Suppressor macrophage treated with lipopolysaccharide for 4 hours (primary cell): ENCODE measurements at places on chromosomes 3 and 15.
A peak's percentile ranks its signal among the peaks of the same experiment; 100 is the strongest.

- no peak for DNase-seq
These were observed 73.3 kb upstream of the PYGO1 start for GRCh38 chr15:55661428-55661827.

DNA sequence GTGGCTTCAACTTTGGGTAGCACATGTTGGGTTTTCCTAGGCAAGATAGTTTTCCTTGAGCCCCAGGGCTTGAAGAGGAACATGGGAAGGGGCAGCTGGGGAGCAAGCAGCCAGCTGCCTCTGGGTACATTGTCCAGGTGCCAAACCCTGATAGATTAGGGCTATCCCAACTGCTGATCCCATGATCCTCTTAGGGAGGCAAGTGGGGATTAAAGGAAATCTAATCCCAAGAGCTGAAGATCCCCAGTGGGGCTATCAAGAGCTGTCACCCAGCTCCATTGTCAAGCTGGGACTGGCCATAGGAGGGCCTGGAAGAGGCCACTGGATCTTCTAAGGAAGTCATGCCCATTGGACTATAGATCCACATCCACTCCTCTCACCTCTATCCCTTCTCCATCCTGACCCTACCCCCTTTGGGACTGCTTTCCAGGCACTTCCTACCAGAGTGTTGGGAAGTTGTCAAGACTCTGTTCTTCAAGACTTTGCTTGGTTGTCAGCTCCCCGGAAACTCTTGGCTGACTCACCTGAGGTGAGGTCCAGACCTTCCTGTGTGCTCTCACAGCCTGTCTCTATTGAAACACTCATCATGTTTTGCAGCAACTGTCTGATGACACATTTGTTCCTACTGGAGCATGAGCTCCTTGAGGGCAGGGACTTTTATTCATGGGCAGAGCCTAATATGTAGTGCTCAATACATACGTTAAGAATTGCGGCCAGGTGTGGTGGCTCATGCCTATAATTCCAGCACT is 5.9 kb downstream of the CAMK2N2 start:
- DNase-seq, result no peak

DNA sequence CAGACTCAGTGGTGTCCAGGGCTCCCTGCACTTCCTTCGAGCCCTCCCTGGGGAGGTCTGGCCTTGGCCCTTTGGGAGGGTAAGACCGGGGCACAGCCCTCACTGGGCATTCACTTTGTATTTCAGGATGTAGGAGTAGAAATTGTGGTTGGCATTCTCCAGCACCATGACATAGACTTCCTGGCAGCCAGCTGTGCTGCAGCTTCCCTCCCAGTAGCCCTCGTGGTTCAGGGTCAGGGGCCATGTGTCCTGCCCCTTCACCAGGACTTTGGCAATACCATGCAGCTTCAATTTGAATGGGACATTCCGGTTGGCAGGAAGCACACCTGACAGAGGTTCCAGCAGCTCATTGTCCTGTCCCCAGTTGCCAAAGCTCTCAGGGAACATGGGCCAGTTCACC is 47.3 kb downstream of the KY start:
- DNase-seq, result no peak

DNA sequence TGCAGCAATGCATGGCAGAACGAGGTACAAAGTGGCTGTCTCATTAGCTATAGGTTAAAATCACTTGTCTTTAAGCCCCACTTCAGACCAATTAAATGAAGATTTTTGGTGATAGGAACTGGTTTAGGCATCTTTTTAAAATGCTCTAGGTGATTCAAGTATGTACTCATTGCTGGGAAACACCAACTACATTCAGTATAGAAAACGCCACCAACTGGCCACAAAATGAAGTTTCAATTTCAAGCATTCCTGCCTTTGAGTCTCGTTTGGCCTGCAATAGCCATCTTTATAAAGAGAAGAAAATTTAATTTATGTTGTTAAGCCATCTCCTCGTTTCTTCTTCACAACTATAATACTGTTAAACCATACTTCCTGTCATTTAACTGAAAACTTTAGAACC is 587.9 kb downstream of the GBE1 start:
- DNase-seq, result no peak

DNA sequence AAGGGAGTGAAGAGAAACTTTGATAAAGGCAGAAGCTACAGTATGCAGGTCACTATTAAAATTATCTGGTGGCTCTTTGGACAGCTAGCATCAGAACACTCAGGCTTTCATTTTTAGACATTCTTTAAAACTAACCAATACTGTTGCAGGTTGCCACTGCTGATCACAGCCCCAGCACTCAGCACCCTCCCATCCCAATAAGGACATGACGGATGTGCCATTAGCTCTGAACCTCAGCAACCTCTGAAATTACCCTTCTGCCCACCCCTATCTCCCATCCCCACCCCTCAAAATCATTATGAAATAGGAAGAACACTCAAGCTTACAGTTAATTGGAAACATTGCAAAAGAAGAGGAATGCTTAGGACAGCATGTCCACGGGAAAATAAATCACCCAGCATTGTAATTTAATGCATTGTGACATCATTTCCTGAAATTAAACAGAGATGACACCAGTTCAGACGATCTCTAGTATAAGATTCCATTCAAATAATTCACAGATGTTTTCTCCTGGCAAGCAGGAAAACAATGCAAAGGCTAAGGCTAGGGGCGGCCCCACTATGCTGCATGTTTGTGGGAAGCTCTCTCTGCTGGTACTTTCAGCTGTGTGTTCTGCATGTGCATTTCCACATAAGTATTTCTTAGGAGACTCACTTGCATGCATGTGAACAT is 71.6 kb downstream of the MEIS2 start:
- DNase-seq, result no peak

- no peak for DNase-seq
These were observed 77.1 kb upstream of the MLF1 start for GRCh38 chr3:158493931-158494330.

- DNase-seq, result peak; percentile 54
These were observed 610.0 kb upstream of the ZNF385D start for GRCh38 chr3:22360970-22361369.

- DNase-seq, result no peak
These were observed 37.1 kb upstream of the RPL35A start for GRCh38 chr3:197912741-197913476.

GRCh38 chr15:100129677-100130076 is 212.1 kb downstream of the ADAMTS17 start:
- DNase-seq, result no peak

DNA sequence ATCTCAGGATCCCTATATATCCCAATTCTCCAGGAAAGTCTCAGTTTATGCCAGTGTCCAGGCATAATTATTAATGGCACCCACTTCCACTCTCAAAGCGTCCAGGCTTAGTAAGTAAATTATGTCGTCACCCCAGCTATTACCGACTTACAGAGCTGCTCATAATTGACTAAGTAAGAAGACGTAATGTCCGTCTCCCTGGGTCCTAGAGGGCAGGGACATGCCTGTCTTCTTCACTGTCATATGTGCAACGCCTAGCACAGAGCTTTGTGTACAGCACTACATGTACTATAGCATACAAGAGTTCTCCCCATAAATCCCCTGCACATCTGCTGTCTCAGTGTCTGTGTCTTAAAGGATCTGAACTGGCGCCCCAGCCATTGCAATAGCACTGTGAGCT is 23.9 kb upstream of the HRH1 start:
- no peak for DNase-seq

DNA sequence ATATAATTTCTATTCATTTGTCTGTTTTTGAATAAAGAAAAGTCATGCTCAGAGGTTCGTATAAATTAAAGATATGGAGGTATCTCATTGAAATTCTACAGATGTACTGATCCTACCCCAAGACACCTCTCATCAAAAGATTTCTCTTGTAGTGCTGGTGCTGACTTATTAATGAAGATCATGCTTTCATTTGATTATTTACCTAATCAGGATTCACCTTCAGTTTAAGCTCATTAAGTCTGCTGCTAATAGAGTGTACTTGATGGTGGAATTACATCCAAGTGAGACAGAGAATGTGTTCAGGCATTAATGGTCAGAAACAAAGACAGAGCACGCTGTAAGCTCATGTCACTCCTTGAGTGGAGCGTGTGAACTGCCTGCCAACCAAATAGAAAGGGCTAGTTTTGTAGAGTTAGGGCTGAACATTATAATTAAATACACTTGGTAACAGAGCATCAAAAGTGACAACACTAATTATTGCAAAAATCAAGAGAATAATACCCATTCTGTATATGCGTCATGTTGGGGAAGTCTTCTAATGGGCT is 45.5 kb downstream of the KBTBD12 start:
- DNase-seq, result no peak

- no peak for DNase-seq
These were observed 1072.0 kb downstream of the NSUN3 start for GRCh38 chr3:95134693-95135413.

DNA sequence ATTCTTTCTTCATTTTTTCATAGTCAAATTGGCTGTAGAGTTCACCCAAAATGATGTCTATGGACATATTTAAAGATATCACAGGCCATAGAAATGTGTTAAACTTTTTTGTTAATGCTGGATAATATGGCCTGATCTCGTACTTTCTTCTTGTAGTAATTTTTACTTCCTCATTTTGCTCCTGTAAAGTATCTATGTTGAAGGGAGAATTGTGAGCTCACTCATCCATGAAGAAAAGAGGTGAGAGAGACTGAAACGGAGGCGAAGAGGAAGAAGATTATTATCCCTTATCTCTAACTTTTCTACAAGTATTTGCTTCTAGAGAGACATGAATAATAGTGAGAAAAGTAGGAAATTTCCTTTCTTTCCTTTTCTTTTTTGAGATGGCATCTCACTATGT is 613.8 kb upstream of the TBL1XR1 start:
- peak; percentile 53 for DNase-seq

- peak; percentile 24 for DNase-seq
These were observed 84.9 kb upstream of the ACP3 start for GRCh38 chr3:132232231-132232792.

DNA sequence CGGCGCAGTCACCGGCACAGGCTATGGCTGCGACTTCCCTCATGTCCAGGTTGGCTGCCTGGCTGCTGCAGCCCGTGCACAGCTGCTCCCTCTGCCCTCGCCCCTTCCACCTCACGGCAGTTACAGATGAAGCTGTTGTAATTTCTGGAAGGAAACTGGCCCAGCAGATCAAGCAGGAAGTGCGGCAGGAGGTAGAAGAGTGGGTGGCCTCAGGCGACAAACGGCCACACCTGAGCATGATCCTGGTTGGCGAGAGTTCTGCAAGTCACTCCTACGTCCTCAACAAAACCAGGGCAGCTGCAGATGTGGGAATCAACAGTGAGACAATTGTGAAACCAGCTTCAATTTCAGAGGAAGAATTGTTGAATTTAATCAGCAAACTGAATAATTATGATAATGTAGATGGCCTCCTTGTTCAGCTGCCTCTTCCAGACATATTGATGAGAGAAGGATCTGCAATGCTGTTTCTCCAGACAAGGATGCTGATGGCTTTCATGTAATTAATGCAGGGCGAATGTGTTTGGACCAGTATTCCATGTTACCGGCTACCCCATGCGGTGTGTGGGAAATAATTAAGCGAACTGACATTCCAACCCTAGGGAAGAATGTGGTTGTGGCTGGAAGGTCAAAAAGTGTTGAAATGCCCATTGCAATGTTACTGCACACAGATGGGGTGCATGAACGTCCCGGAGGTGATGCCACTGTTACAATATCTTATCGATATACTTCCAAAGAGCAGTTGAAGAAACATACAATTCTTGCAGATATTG is 13.2 kb upstream of the GNB4 start:
- no peak for DNase-seq

DNA sequence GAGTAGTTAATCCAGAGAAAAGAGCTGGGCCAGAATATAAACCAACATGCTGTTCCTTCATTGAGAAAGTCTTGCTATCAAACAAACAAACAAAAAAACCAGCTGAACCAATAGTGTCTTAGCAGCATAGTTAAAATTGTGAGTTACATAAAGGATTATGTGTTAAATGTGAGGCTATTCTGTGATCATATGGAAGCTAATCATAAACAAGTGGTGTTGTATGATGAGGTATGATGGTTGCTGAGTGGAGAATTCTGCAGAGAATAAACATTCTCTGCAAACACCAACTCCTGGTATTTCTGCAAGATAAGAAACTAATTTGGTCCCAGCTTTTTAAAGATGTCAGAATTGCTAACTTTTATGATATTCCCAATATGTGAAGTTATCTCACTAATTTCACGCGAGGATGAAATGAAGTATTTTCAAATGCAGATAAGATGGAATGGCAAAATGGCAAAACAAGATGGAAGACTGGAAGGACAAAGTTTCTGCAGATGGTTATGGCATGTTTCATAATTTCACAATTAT is 22.9 kb upstream of the SPESP1 start:
- no peak for DNase-seq
